HAP-1 (cell line): ENCODE measurements at places on chromosomes 16 and 17.

DNA sequence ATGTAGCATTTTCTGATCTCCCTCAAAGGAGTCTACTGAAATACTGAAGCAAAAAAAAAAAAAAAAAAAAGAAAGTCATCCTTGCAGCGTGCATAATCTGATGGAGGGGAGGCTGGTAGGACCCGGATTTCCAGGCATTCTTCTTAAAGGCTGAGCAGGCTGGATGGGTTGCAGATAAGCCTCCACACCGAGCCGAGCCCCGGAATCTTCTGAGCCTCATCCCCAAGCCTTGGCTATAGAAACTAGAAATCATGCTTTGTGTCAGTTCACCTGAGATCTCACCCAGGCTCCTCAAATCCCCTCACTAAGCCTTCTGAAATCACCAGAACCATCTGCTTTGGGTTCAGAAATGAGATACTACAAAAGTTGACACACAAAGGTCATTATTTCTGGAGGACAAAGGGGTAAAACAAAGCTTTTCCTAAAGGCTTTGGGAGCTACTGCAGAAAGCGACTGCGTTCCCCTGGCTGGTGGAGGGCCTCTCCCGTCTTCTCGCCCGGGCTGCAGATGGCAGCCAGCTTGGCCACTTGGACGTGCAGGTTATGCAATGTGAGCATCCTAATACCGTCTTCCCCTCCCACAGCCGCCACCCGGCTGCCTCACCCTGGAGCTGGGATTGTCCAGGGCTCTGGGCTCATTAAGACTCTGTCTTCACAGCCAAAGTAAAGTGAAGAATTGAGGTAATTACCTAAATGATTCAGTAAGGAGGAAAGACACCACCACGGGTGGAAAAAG is 4.7 kb upstream of the CACNG4 start:
- DNase-seq: no peak

DNA sequence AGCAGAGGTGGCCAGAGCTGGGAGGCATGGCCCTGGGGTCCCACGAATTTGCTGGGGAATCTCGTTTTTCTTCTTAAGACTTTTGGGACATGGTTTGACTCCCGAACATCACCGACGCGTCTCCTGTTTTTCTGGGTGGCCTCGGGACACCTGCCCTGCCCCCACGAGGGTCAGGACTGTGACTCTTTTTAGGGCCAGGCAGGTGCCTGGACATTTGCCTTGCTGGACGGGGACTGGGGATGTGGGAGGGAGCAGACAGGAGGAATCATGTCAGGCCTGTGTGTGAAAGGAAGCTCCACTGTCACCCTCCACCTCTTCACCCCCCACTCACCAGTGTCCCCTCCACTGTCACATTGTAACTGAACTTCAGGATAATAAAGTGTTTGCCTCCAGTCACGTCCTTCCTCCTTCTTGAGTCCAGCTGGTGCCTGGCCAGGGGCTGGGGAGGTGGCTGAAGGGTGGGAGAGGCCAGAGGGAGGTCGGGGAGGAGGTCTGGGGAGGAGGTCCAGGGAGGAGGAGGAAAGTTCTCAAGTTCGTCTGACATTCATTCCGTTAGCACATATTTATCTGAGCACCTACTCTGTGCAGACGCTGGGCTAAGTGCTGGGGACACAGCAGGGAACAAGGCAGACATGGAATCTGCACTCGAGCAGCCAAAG is 2.3 kb downstream of the CSF3 start:
- DNase-seq: no peak

DNA sequence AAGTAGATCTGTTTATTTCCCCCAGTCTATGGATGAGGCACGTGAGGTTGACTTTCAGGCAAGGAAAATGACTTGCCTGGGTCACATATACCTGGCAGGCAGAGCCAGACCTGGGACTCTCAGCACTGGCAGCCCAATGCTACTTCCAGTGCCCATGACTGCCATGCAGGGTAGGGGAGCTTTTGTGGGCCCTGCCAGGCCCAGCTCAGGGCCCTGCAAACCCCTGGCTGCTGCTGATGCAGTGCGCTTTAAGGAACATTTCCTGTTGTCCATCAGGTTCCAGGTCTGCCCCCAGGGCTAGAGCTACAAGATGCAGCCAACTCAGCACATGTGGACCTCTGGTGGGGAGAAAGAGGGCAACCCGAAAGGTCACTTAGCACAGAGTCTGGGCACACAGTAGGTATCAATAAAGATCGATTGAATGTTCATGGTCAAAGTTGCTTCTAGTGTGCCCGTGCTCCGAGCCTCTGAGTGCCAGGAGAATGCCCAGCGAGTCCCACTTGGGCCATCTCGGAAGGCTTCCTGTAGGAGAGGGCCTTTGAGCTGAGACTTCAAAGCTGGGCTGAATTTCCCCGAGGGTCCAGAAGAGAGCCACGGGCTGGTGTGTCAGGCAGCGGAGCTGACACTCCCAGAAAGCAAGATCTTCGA is 513 bp upstream of the TBX21 start:
- DNase-seq: no peak

- no peak for DNase-seq
Measured at GRCh38 chr17:5561736-5562571, 22.4 kb downstream of the NLRP1 start.

DNA sequence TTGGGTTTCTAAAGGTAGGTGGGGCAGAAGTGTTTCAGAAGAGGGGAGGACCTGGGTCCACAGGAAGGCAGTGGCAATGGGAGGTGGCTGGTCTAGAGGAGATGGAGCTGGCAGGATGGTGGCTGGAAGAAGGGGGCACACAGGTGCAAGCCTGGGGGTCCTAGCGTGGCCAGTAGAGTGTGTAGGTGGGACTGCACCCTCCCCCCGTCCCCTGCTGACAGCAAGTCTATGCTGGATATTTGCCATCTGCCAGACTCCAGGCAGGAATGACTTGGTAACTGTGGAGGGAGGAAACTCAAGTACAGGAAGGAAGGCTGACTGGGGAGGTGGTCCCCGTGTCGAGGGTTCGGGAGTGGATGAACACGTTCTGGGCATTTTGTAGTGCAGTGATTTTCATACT is 8.6 kb downstream of the MED9 start:
- DNase-seq: no peak

- DNase-seq: no peak
Measured at GRCh38 chr17:13920413-13920812, 148.9 kb upstream of the COX10 start.

GRCh38 chr17:700504-701094 is 14.0 kb downstream of the VPS53 start:
- DNase-seq: no peak

- DNase-seq: no peak
Measured at GRCh38 chr16:79272141-79272577, 328.4 kb downstream of the MAF start.

DNA sequence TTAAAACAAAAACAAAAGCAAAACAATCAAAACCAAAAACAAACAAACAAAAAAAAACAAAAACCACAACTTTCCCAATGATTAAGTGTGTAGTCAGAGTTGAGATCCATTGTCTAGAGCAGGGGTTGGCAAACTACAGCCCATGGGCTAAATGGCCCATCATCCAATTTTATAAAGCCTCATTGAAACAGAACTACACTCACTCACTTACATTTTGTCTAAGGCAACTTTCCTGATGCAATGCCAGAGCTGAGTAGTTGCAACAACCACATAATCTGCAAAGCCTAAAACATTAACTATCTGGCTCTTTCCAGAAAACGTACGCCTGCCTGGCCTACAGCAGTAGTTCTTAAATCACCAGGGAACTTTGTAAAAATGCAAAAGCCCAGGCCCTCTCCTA is 124.1 kb downstream of the SOX9 start:
- DNase-seq: no peak

GRCh38 chr17:48378238-48378637 is 51.8 kb downstream of the SKAP1 start:
- no peak for DNase-seq
